ENCODE measurements at places on chromosomes 3 and 15. TPM values are rescaled to one million over a fixed set of nuclear protein-coding genes. Genes with fewer than 3 reads are reported as not detected.
A peak's percentile ranks its signal among the peaks of the same experiment; 100 is the strongest.

- H3K27ac ChIP-seq, result no peak overlapping the region
- H3K4me3 ChIP-seq, result no peak overlapping the region
- no peaks in the 10 kb centered on the region for H3K27me3 ChIP-seq
- DNase-seq, result no peak
- H3K4me1 ChIP-seq, result peaks cover 8% of the 10 kb centered on the region
Observed at GRCh38 chr3:190492129-190492528, 21.8 kb upstream of the IL1RAP start.

- H3K4me3 ChIP-seq, result no peak overlapping the region
Observed at GRCh38 chr3:28947751-28948150, 333.1 kb upstream of the RBMS3 start.

- H3K4me1 ChIP-seq, result peaks cover 41% of the 10 kb centered on the region
- no peak overlapping the region for H3K27ac ChIP-seq
- no peaks in the 10 kb centered on the region for H3K36me3 ChIP-seq
- DNase-seq, result no peak
- H3K4me3 ChIP-seq, result peak overlapping the region; percentile 81
- peaks cover 25% of the 10 kb centered on the region for H3K27me3 ChIP-seq
Observed at GRCh38 chr3:58490860-58491501, 915 bp upstream of the KCTD6 start.

DNA sequence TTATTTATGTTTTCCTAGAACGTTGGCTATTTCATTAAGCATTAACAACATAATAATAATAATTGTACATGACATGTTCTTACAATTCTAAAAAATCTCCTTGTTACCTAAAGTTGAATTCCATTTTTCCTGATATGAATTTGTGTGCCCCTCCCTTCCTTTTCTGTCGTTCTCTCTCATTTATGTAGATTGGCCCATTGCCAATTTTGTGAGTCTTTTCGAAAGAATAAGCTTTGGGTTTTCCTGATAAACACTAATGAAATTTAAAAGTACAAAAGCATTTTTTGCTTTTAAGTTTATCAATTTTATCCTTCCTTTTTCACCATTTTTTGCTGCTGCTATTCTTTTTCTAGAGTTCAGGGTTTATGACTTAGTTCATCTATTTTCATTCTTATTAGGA is 44.9 kb downstream of the PRR23E start:
- DNase-seq, result no peak
- H3K27me3 ChIP-seq, result peaks cover 32% of the 10 kb centered on the region
- no peak overlapping the region for H3K27ac ChIP-seq

DNA sequence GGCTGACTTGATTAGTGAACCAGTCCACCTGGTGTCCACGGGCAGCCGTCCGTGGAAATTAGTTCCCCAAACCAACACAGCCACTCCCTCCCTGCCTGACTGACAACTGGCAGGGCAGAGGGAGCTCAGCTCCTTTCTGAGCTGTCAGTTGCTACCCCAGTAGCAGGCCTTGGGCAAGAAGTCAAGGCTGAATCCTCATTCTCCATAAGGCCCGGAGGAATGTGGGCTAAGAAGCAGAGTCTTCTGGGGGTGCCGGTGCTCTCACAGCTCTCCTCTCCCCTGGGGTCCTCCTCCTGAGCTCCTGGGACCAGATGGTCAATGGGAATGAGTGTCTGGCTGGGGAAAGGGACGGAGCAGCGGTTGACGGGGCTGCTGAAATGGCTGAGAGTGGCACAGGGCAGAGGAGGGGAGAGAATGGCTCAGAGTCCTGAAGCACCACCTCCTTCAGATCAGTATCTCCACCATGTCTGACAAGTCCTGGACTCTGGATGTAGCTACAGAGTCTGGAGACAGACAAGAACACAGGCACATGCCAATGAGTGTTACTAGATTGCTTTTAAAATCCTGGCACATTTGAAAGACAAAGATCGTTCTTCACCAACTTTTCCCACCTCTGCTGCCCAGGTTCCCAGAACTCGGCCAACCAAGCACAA is 16.9 kb downstream of the AMOTL2 start:
- H3K27me3 ChIP-seq, result no peaks in the 10 kb centered on the region
- H3K4me3 ChIP-seq, result no peak overlapping the region
- peaks cover 14% of the 10 kb centered on the region for H3K4me1 ChIP-seq

PSMD6 gene
- total RNA-seq, result 104 TPM

RASL12 gene
- 1.5 TPM for total RNA-seq
